Stomach (tissue), 19 donors: ENCODE measurements at places on chromosomes 6 and 20. TPM values are rescaled to one million over a fixed set of nuclear protein-coding genes. Genes with fewer than 3 reads are reported as not detected.

HSPA1B gene
- 44.3 TPM for total RNA-seq

DNA sequence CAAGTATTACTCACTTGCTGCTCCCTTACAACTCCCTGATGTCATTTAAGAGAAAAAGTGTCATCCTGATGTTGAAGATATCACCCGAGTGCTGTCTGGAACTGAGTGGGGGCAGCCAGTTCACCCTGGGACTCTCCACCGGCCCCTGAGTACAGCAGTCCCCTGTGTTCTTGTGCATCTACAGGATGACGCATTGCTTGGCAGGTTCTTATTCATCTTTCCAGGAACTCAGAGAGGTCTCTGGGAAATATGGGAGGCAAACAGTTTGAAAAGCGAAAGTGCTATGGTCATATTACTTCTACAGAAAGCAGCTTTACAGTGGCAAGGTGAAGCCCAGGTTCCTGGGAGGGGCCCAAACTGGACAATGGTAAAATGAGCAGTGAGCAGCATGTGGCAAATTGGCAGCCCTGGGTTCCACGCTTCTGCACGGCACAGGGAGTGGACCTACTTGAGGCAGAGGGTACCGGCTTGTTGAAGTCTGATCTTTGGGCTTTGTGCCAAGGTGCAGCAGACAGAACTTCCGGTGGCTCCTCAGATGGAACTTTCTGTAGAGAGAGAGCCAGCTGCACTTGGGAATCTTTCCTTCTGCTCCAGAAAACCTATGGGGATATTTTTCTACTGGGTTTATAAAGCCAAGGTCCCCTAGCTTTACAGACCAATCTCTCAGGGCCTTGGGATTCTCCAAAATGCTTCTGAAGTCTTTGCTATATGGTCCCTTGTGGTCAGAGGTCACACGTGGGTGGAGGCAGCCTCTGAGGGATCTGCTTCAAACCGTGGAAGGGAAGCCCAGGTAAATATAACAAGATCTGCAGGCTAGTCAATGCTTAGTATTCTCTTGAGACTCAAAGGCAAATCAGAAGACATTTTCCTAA lies 128.3 kb downstream of the MAP3K7 start:
- no peak for DNase-seq

- DNase-seq, result no peak
Observed at GRCh38 chr20:45751721-45752120, 29.6 kb downstream of the SPINT4 start.

TNNC2 gene
- not detected for total RNA-seq

GRCh38 chr6:136117081-136117480 lies 133.0 kb downstream of the MTFR2 start:
- DNase-seq, result no peak

DNA sequence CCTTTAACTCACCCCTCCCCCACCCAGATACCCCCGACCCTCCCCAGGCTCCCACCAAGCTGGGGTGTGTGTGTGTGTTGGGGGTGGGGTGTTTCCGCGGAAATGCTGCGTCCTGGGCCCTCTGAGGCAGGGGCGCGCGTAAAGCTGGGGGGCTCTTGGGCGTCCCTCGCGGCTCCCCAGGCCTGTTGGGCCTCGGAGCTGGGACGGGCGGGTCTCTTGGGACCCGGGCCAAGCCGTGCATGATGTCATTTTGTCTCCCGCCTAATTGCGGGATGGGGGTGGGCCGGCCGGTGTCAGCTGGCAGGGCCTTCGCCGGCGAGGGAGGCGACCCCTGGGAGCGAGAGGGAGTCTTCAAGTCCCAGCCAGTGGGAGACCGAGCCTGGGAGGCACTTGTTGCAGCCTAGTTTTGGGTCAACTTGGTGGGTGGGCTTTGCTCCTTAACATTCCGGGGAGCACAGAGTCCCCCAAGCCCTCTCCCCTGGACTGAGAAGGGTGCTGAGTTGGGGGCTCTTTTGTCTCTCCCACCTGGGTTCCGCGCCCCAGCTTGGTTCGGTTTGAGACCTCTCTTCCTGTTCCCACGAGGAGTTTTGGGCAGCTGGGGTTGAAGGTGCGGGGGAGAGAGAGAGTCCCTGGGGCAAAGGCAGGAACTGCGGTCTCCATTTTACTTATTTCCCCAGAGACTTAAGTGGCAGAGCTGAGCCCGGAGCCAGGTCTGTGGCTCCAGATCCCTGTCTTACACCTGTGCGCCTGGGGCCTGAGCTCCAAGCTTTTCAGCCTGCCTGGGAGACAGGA lies 623 bp downstream of the MYBL2 start:
- peak; percentile 62 for DNase-seq

MUC21 gene
- 1.7 TPM for total RNA-seq

GRCh38 chr6:13667655-13668054 lies 44.0 kb downstream of the RANBP9 start:
- DNase-seq, result no peak
